ENCODE measurements at places on chromosomes 6 and 20.
A peak's percentile ranks its signal among the peaks of the same experiment; 100 is the strongest.

DNA sequence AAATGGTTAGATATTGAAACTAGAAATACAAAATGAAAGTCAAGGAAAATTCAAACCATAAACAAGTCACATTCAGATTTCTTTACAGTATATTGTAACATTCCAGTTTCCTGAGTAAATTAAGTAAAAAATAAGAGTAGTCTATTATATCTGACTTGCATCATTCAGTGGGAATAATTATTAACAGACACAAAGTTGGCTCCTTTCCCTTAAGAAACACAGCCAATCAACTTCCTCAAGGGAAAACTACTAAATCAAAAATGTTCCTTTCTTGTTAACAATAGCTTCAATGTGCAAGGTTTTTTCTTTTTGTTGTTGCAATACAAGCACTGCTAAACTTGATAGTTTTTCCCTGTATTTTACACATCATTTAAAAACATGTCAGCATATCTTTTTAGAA is 33.2 kb downstream of the DNAAF9 start:
- DNase-seq: no peak

DNA sequence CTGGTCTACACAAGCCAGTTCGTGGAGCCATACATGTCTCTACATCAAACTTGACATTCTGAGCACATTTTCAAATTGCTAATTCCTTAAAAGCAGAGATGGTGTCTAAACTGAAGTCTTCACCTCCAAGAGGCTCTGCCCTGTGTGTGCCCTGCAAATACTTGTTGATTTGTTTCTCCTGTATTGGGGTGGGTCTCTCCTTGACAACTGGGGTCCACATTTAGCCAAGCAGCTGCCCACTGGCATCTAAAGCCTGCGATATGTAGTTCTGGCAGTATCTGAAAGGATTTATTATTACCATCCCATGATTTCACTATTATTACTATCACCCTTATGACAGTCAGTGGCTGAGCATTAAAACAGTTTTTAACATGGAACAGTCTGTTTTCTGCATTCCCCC is 45.9 kb upstream of the PKHD1 start:
- DNase-seq: no peak

DNA sequence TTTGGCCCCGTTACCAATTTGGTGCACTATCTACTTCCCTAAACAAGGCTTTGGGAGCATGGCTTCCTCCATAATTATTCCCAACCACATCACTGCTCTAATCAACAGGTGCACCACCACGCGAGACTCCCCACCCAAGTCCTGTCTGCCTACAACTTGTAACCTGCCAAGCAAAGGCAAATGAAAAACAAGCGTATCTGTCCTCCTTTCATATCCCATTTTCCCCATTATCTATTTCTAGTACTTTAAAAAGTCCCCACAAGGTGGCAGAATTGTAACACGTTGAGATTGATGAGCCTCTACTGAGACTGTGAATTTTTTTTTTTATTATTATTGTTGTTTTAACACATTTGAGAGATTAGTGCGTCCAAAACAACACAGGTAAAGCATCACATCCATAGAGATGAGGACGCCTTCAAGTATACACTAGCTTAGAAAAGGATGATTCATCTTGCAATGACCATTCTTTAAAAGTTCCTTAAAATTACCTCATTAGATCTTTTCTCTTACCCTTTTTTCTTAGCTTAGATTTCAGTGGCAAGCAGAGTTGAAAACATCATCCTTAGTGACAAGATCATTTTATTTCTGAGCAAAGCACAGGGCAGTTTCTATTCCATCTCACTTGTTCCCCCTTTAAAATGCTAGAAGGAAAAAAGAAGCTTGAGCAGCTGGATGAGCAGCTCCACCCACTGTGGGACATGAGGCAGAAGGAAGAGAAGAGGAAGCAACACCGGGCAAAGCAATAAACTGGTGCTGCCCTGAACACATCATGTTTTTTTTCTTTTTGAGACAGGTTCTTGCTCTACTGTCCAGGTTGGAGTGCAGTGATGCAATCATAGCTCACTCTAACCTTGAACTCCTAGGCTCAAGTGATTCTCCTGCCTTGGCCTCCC is 210.8 kb downstream of the ARHGAP18 start:
- no peak for DNase-seq

GRCh38 chr20:21111416-21111815 is 5.3 kb upstream of the LINC00237 start:
- no peak for DNase-seq

- DNase-seq: no peak
These were observed 210.1 kb upstream of the CNR1 start for GRCh38 chr6:88376197-88376596.

DNA sequence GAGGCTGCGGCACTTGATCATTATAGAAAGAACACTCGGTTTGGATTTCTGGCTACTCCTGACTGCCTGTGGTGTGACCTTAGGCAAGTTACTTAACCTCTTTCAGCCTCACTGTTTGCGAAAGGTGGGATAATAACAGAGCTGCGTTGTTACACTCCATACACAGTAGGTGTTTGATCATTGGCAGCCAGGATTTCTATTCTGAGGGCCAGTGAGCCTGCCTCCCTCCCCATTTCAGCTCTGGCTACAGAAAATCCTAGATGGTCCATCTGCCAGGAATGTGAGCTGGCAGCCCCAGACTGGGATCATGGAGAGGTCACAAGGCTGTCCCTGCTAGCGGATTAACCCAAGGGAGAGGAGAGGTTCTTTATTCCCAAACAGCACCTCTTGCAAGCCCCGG is 2.7 kb downstream of the KCNB1 start:
- no peak for DNase-seq

- no peak for DNase-seq
These were observed 8.0 kb upstream of the RIPOR2 start for GRCh38 chr6:24943774-24944173.

DNA sequence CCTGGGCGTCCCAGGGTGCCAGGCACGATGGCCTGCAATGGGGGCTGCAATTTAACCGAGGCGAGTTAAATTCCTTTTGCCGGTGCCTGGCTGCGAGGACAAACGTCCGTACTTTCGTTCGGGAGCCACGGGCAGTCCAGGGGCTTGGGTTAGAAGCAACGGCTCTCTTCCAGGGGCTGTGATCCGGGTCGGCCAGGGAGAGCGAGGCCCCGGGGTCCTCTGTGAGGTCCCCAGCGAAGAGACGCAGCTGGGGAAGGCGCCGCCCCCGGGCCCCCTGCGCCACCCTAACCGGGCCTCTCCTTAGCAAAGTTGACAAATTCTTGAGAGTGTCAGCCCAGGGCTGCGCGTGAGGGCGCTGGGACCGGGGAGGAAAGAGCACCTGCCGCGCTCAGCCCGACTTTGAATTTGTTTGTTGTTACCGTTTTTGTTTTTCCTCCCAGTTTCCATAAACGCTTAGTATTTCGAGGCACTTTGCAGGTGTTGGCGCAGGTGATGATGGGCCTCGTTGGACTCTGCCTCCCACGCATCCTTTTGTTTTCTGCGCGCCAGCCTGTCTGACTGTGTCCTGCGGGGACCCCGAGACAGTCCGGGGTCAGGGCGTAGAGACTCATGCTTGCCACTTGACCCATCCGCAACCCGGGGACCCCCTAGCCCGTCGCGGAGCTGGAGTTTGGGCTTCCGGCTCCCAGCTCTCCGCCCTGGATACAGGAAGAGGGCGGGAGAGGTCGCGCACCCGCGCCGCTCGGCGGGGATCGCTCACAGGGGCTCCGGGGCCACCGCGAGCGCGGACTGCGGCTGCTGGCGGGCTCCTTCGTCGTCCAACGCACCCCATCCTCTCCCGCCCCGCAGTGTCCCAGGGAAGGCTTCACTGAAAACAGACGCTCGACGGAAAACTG is 5.8 kb downstream of the OLIG3 start:
- DNase-seq: no peak

GRCh38 chr20:7161690-7162089 is 394.2 kb downstream of the BMP2 start:
- DNase-seq: no peak

- DNase-seq: no peak
These were observed 125.0 kb upstream of the MLIP start for GRCh38 chr6:53986165-53986720.

DNA sequence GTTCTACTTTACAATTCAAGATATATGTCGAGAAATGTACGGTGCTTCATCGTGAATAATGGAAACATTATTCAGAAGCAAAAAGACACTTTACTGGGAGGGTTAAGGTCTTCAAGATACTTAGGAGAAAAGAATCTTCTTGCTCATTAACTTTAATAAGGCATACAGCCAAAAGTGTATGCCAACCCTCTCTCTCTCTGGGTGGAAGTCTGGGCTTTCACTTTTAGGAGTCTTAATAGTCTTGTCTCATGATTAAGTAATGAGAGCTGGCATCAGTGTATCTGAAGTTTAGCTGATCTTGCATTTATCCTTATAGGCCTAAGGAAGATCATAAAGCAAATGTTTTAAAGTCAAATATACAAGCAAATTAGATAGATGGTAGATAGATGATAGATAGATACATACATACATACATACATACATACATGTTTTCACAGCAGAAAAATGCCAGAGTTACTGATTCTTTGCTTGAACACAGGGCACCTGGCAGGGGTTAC is 21.5 kb downstream of the OLIG3 start:
- DNase-seq: no peak

DNA sequence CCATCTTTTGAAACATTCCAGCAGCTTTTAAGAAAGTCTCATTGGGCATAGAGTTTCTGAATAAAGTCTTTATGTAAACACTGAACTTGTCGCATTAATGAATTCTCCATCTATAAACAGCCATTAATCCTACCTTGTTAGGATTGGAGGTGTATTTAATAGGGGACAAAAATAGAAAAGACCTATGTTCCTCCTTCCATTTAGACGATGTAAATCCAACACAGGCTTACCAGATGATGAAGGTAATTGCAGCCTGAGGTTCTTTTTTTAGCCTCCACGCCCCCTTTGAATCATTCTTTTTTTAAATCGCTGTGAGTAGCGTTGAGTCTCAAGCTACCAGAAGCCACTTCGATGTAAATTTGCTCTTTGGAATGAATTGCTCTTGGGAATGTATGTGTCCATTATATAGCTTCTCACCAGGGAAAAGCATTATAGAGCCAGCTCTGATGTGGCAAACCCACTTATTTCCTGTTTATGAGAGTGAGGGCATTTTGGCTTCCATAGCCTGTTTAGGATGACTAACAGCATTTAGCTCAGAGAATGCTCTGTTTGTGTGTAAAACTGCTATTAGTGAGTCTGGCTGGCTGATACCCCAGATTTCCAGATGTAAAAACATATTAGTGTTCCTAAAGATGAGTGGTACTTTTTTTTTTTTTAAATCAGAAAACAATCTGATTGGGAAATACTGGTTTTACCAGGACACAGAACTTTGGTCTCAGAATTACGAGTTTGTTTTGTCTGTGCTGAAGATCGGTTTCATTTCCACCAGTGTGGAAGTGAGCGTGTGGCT is 74.9 kb upstream of the CLDN20 start:
- no peak for DNase-seq

GRCh38 chr6:142013287-142013686 is 119.4 kb upstream of the GJE1 start:
- DNase-seq: no peak

GRCh38 chr20:57874141-57874540 is 164.3 kb upstream of the PMEPA1 start:
- DNase-seq: no peak

- no peak for DNase-seq
These were observed 114.8 kb downstream of the SCML4 start for GRCh38 chr6:107709341-107709740.

DNA sequence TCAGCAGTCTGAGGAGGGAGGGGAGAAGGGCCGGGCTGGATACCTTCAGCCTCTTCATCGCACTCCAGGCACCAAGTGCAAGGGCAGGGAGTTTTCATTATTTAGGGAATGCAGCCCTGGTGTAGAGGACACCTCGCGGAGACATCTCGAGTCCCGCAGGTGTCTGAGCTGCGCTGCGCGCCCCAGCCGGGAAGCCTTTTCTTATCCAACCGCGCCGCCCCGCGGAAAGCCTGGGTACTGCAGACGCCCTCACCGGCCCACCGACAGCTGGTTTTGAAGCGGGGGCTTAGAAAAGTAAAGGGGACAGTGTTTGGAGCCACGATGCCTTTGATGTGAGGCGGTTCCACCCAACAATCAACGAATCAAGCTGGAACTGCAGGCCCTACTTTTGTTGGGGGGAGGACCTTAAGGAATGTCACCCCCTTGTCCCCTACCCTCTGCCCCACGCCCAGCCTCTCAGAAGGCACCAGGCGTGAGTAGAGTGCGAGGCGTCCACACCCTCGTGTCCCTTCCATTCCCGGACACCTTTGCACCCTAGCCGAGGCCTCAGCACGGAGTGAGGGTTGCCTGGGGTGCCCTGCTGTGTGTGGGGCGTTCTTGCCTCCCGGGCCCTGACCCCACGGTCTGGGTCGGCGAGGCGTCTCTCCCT is 8.6 kb downstream of the NKX2-2 start:
- DNase-seq: peak; percentile 67

GRCh38 chr6:137944793-137945498 is 77.9 kb downstream of the TNFAIP3 start:
- DNase-seq: no peak

GRCh38 chr6:11232770-11233626 is 530 bp upstream of the NEDD9 start:
- no peak for DNase-seq

- no peak for DNase-seq
These were observed 27.5 kb upstream of the AGPAT4 start for GRCh38 chr6:161301338-161301737.

DNA sequence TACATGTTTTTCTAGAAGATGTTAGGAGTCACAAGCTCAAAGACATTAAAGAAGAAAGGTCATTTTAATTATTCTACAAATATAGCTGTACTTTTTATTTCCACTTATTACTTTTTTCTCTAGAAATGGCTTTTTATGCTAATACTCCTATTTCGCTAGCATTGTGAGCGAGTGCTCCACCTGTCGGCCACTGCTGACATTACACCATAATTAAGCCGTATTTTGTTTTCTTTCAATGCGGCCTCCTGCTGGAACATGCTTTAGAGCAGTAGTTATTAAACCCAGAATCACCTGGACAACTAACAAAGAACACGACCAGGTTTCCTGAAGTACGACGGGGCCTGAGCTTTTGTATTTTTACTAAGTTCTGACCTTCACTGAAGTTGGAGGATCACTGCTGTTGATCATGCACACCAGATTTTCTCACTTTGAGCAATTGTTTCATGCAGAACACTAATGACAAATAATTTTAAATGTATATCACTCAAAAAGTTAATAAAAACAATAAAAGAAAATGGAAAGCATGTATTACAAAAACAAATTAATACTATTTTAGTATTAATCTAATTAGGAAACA is 74.1 kb upstream of the PAK5 start:
- DNase-seq: no peak

DNA sequence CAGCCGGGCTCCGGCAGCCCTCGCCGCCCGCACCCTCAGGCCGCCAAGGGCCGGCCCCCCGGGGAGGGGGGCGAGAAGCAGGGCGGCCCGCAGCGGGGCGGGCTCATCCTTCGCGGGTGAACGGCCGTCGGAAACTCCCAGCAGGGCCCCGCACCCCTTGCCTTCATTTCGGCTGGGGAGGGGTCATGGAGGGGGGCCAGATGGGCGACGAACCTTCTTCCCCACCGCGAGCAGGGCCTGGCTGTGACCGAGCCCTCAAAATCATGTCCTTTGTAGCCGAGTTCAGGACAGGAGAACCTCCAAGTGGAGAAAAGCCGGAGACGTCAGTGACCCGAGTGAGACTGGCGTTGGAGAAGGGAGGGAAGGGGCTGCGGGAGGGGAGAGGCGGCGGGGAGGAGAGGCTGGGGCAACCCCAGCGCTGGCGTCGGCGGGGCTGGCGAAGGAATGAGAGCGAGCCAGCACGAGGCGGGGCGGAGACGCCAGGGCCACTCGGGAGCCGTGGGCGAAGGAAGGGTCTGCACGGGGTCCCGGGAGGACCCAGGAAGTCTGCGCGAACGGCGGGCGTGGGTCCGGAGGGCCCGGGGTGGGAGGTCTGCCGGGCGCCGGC is 571 bp upstream of the FOXC1 start:
- no peak for DNase-seq

- DNase-seq: no peak
These were observed 116.1 kb downstream of the MAN1A1 start for GRCh38 chr6:119233312-119233984.
